NAMALWA (cell line): ENCODE measurements at places on chromosomes 13 and 19.

DNA sequence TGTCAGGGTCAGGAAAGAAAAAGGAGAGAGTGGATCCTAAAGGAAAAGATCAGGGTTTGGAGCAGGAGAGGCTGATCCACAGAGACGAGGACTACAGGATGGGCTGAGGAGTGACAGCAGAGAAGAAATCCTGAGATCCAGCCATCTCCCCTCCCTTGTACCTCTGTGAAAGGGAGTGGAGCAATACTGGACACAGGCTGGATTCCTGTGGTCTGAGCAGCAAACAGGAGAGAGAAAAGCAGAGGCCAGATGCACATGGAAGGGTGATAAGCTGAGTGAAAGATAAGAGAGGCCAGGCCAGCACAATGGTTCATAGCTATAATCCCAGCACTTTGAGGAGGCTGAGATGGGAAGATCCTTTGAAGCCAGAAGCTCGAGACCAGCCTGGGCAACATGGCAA lies 472.1 kb upstream of the TSHZ3 start:
- no peak for DNase-seq

GRCh38 chr13:53041968-53042516 lies 13.4 kb downstream of the OLFM4 start:
- no peak for DNase-seq

GRCh38 chr19:4140237-4140711 lies 13.2 kb upstream of the CREB3L3 start:
- peak; percentile 70 for DNase-seq

DNA sequence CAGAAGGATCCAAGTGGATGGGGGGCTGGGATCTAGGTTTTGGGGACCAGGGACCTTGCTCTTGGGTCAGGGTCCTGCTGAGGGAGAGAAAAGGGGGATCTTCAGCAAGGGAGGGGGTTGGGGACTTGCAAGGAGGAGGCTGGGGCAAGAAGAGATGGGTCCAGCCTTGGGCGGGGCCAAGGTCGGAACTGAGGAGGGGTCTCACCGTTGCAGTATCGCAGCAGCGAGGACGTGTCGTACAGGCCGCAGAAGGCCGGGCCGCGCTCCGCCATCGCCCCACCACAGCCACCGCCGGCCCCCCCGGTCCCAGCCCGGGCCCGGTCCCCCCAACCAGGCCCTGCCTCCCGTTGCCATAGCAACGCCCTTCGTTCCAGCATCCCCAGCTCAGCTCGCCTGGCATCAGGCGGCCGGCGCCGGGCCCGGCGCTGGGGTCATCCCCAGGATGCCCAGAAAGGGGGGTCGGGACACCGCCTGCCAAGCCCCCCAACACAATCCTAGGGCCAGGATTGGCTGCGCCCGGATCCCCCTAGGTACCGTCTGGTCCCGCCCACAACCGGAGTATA lies 6.0 kb upstream of the EML2 start:
- DNase-seq: no peak
